Activated CD8-positive, alpha-beta T cell treated with anti-CD3 and anti-CD28 coated beads for 36 hours (primary cell): ENCODE measurements at places on chromosomes 5 and 9.

DNA sequence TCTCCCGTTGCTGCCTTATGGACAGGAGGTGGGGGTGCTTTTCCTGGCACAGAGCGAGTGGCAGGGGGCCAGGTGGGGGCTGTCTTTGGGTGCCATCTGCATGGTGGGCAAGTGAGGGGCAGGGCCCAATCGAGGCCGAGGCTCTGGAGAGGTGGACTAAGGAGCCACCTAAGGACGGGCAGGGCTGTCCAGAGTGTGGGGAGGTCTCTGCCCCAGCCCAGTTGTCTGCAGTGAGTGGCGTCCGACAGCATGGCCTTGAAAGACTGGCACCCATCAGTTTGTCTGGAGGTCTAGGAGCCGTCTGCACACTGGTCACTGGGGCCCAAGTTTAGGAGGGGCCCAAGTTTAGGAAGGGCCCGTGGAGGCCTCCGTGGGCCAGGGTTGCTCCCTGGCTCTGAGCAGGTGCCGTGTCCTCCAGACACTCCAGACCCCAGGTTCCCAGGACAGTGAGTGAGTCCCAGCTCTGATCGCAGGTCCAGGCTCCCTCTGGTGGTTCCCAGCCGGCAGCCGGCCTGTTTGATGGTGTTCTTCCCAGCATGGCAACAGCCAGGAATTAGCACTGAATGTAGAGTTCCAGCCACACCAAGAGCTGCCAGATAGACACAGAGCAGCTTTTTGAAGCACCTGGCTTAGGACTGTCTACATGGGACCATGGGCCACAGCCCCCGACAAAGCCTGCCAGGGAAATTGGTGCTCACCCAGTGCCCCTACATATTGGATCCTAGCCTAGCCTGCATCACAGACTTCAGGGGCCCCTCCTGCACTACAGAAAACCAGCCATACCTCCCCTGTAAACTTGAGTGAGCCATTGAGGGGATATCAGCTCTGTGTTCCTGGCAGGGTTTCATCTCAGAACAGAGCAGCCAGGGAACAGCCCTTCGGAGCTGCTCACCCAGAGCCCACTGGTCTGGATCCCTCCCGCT, 120.9 kb downstream of the WNK2 start:
- peak; percentile 39 for DNase-seq

DNA sequence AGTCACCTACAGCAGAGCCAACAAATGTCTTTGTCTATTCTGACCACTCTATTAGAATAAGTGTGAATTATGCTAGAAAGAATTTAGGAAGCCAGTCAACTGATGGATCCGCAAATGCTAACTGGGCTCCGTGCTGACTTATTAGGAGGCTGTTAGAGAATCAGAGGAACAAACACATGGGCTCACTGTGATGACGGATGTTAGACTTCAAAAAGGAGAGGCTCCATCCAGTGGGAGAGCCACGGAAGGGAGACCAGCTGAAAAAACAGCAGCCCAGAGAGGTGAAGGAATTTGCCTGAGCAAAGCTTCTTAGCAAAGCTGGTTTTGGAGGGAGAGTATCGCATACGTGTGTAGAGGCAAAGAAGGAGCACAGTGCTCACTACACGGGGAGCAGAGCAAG, 5.8 kb upstream of the TGFBI start:
- no peak for DNase-seq

DNA sequence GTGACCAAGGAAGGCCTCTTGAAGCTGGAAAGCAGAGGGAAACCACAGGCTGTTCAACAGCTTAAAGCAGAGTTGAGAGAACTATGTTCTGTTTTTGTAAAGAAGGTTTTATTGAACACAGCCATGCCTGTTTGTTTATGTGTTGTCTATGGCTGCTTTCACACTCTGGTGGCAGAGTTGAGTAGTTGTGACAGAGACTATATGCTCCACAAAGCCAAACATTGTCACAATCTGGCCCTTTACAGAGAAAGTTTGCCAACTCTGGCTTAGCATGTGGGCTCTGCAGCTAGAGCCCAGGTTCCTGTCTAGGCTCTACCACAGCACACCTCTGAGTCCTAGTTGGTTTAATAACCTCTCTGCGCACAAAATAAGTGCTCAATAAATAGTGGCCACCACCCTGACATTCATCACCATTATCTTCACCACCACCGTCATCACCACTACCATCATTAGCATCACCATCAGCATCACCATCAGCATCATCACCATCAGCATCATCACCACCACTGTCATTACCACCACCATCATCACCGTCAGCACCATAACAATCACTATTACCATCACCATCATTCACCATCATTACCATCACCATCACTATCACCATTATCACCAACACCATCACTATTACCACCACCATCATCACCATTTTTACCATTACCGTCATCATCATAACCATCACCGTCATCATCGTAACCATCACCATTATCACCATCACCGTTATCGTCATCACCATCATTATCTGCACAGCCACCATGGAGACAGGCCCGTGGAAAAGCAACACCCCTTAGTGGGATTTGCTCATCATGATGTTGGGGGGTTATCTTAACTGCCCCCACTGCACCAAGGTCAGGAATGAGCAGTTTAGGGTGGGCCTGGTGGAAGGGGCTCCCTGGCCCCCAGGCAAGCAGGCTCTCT, 18.3 kb downstream of the AKNA start:
- DNase-seq: no peak

DNA sequence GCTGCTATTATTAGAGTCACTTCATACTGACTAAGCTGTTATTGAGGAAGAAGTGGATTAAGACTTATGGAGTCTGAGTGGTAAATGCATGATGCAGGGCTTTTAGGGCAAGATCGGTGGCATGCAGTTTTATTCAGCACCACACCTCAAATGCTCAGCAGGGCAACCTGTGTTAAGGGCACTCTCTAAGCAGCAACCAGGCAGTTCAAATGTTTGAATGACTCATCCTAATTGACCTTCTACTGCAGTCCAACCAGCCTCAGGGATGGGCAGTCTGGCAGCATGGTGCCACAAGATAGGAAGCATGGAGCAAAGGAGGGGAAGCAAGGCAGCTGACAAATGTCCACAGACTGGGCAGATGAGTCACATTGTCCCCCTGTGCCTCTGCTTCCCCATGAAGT, 80.2 kb upstream of the MIER3 start:
- DNase-seq: no peak
